ENCODE measurements at places on chromosomes 2 and 18.

DNA sequence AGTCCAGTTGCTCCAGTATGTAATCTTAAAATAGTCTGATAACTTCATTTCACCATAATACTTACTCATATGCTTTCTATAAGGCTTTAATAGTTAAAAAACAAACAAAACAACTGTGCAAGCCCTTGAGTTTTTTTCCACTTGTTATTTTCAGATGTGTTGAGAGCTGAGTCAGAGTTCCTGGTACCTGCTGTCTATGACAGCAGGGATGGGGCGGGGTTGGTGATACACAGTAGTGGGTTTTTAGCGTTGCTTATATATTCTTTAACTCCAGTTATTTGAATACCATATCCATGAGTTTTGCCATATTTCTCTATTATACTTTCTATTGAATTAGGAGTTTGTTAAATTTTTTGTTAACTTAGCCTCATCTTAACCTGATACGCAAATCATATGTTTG lies 5.0 kb downstream of the NAPG start:
- DNase-seq: no peak

DNA sequence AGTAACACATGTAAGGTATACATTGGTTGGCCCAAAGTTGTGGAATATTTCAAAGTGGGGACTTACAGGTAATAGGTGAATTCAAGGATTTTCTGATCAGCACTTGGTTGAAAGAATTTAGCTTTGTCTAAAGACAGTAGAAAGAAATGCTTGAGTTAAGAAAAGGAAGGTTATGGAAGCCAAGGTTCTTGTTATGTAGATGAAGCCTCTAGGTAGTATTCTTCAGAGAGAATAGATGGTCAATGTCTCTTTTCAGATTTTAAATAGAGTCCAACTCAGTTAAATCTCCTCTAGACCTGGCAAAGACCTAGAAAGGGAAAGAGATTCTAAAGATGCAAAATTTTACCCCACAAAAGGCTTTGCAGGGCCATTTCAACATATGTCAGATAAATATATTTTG lies 157.4 kb downstream of the ANKRD30B start:
- DNase-seq: no peak

DNA sequence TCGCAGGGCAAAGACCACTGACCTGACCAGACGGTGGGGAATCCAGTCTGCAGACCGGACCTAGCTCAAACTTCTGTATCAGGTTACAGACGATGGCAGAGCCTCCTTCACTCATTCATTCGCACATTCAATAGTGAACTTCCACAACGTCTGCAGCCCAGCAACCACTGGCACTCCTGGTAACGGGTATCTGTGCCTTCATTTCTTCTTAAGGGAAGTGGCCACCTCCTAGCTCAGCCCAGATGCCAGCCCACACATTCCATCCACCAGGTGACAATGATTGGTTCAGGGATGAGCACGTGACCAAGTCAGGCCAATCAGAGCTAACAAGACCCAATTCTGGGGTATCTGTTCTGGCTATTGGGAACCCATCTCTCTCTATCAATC lies 15.9 kb upstream of the ARMC9 start:
- DNase-seq: no peak

DNA sequence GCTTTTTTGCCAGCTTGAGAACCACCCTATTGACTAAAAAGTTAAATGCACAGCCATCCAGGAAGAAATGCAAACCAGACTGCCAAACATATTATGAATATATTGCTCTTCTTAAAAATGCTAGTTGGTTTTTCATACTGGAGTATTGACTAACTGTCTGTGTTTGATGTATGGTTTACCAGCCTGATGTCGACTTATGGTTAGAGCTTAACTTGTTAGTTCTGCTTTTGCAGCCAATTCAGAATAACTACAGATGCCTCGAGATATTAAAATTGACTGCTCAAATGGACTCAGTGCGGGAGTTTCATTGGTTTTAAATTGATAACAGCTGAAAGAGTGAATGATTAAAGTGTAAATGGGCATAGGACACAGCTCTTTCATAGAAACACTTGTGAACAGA lies 369.8 kb downstream of the ARHGAP15 start:
- DNase-seq: no peak

GRCh38 chr2:96396602-96397001 lies 61.0 kb downstream of the NCAPH start:
- no peak for DNase-seq

- no peak for DNase-seq
Measured at GRCh38 chr2:113216891-113217454, 43.2 kb downstream of the PSD4 start.

GRCh38 chr2:219182331-219183150 lies 4.5 kb downstream of the RETREG2 start:
- no peak for DNase-seq

GRCh38 chr2:69084492-69084891 lies 71.5 kb downstream of the ANTXR1 start:
- DNase-seq: no peak

DNA sequence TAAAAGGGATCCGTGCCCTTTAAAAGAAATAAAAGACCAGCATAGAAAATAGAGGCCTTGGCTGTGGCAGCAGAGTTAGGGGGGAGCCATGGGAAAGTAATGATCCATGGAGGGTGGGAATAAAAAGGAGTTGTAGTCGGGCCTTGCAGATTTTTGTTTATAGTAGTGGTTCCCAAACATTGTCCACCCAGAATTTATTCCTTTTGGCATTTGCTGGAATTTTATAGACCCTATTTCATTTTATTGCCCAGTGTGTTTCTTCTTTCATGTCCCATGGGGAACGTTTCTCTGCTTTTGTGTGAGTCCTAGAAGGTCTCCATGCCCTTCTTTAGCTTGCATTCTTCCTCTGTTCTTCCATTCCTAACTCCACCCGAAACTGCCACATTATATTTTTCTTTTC lies 222.2 kb downstream of the LTBP1 start:
- no peak for DNase-seq

GRCh38 chr2:86482034-86482433 lies 40.9 kb downstream of the KDM3A start:
- no peak for DNase-seq

GRCh38 chr18:73040247-73040646 lies 172.5 kb upstream of the NETO1 start:
- no peak for DNase-seq

GRCh38 chr2:38719706-38720105 lies 31.5 kb downstream of the SRSF7 start:
- no peak for DNase-seq

All from central memory CD4-positive, alpha-beta T cell (primary cell).